ENCODE measurements at places on chromosomes 5 and 9.

GRCh38 chr5:125976421-125977000 lies 446.7 kb upstream of the GRAMD2B start:
- DNase-seq: no peak

DNA sequence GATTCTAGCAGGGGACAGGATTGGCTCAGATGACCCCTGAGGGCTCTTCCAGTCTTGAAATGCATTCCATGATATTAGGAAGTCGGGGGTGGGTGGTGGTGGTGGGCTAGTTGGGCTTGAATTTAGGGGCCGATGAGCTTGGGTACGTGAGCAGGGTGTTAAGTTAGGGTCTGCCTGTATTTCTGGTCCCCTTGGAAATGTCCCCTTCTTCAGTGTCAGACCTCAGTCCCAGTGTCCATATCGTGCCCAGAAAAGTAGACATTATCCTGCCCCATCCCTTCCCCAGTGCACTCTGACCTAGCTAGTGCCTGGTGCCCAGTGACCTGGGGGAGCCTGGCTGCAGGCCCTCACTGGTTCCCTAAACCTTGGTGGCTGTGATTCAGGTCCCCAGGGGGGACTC lies 2.9 kb upstream of the MYOZ3 start:
- DNase-seq: no peak

GRCh38 chr5:132457371-132458225 lies 33.0 kb downstream of the IRF1 start:
- peak; percentile 52 for DNase-seq

GRCh38 chr5:126430631-126431030 lies 7.4 kb downstream of the GRAMD2B start:
- no peak for DNase-seq

- DNase-seq: no peak
Measured at GRCh38 chr5:19855931-19856330, 132.1 kb downstream of the CDH18 start.

GRCh38 chr9:17905781-17906175 lies 326.9 kb downstream of the SH3GL2 start:
- no peak for DNase-seq

DNA sequence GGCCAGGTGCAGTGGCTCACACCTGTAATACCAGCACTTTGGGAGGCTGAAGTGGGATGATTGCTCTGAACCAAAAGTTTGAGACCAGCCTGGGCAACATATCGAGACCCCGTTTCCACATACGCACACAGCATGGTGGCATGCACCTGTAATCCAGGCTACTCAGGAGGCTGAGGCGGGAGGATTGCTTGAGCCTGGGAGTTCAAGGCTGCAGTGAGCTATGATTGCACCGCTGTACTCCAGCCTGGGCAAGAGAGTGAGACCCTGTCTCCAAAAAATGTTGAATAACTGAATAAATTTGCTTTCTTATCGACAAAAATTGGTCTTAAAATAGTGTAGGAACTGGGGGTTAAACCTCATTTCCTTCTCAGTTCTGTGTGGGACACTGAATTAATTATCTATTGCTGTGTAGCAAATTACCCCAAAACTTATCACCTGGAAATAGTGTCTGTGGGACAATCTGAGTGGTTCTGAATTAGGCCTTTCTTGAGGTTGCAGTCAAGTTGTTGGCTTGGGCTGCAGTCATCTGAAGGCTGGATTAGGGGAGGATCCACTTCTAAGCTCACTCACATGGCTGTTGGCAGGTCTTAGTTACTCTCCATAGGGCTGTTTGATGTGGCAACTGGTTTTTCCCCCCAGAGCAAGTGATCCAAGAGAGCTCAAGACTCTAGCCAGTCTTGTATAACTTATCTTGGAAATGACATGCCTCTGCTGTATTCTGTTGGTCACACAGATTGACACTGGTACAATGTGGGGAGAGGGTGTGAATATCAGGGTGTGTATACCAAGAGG lies 2.0 kb downstream of the SNX30 start:
- DNase-seq: no peak

DNA sequence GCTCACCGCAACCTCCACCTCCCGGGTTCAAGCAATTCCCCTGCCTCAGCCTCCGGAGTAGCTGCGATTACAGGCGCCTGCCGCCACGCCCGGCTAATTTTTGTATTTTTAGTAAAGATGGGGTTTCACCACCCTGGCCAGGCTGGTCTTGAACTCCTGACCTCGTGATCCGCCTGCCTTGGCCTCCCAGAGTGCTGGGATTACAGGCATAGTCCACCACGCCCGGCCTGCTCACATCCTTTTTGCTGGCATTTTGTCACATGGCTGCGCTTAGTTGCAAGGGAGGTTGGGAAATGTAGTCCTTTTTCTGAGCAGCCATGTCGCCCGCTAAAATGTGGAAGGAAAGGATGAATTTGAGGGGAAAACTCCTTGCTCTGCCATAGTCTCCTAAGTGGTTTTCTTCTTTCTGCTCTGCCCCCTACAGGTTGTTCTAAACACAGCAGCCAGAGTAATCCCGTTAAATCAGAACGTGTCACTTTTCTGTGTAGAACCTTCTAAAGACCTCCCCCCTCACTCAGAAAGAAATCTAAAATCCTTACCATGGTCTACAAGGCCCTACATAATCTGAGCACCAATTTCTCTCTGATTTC lies 57.8 kb upstream of the HSPA9 start:
- peak; percentile 73 for DNase-seq

- DNase-seq: no peak
Measured at GRCh38 chr5:61866930-61867329, 439.1 kb upstream of the KIF2A start.

GRCh38 chr5:1278656-1279442 lies 16.0 kb downstream of the TERT start:
- no peak for DNase-seq

DNA sequence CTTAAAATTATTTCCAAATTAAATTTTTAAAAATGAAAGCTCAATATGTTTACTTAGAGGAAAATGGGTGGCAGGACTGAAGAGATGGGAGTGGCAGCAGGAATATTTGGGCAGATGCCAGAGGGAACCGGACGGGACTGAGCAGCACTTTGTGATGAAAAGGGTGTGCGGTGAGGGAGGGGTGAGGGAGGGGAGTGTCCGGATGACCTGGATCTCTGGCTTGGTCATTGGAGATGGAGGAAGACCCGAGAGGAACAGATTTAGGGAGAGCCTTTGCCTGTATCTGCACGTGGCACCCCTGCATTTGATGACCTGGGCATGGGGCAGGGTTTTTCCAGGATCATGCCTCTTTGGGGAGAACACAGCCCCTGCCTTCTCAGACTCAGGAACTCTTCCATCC lies 201.1 kb upstream of the MVB12B start:
- peak; percentile 52 for DNase-seq

- DNase-seq: no peak
Measured at GRCh38 chr9:134600836-134601638, 40.6 kb upstream of the COL5A1 start.

DNA sequence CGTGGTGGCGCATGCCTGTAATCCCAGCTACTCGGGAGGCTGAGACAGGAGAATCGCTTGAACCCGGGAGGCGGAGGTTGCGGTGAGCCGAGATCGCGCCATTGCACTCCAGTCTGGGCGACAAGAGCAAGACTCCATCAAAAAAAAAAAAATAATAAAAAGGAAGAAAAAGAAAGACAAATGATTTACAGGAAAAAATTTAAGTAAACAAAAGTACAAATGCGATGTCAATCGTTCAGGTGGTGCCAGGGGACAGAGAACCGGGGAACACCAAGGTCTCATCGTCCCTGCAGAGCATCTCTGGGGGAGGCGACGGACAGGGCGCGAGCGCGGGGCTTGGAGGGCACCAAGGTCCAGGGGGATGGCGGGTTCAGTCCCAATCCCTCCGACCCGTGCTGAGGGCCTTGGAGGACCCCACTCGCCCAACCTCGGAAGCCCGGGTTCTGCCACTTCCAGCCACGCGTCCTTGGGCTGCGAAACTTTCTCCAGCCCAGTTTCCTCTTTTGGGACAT lies 607 bp upstream of the HNRNPAB start:
- no peak for DNase-seq

DNA sequence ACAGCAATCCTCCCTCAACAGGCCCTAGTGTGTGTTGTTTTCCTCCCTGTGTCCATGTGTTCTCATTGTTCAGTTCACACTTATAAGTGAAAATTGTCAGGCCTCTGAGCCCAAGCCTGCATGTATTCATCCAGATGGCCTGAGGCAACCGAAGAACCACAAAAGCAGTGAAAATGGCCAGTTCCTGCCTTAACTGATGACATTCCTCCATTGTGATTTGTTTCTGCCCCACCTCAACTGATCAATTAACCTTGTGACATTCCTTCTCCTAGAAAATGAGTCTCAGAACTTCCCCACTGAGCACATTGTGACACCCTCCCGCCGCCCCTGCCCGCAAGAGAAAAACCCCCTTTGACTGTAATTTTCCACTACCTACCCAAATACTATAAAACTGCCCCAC lies 17.4 kb upstream of the TRPC7 start:
- DNase-seq: no peak

DNA sequence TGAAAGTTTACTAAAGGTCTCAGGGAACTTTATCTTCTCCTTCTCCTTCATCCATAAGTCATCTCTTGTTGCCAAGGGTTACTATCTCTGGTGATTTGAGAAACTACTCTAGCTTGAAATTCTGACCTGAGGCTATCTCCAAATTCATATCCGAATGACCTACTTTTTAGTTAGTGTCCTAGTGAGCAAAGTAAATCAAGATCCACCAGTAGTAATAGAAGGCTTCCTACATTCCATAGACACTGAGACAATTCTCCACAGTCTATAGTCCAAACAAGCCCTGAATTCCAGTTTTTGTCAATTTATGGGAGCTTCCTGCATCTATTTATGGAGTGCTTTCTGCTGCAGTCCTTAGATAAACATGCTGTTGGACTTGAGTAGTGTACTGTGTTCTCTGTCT lies 5.0 kb downstream of the IL7R start:
- no peak for DNase-seq

- no peak for DNase-seq
Measured at GRCh38 chr5:128535251-128535650, 2.8 kb downstream of the FBN2 start.

- peak; percentile 84 for DNase-seq
Measured at GRCh38 chr9:126611592-126612325, 2.0 kb upstream of the LMX1B start.

DNA sequence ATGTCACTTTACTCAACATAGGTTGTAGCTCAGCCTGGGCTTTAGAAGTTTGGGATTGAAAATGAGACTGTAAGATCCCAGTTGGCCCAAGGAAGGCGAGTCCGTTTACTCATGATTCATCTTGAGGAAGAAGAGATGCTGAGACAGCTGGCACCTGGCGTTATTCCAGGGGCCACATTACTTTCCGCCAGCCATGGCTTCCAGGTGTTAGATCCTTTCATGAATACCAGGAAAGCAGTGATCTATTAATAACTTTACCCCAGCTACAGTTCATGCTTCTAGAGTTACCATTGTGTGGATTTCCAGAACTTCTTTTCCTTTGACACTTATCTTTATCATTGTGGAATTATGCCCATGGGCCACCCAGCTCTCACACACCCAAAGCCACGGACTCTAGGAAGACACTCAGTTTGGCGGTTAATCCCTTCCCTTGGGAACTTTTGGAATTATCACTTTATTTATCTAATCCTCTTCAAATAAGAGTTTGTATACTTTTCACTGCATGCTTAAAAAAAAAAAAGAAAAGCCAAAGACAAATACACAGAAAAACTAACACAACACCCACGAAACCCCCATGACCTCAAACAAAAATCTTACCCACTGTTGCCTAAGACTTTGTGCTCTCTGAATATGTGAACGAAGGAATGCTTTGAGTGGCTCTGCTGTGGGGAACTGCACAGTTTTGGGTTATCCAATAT lies 26.9 kb downstream of the RAI14 start:
- DNase-seq: no peak

DNA sequence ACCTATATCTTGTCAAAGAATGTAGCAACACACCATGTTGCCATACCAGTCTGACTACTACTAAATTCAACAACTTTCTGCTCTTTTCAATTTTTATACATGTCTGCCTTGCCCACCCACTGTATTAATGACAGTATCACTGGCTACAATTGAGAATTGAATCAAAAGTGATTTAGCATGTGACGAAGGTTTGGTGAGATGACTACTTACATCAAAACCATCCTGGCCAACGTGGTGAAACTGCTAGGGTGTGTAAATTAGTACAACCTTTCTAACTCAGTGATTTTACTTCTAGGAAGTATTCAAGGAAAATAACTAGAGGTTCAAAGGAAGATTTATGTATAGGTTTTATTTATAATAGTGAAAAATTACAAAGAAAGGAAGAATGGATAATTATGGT lies 109.8 kb downstream of the UNC13B start:
- DNase-seq: no peak

GRCh38 chr9:98020476-98021145 lies 35.9 kb upstream of the NANS start:
- no peak for DNase-seq

DNA sequence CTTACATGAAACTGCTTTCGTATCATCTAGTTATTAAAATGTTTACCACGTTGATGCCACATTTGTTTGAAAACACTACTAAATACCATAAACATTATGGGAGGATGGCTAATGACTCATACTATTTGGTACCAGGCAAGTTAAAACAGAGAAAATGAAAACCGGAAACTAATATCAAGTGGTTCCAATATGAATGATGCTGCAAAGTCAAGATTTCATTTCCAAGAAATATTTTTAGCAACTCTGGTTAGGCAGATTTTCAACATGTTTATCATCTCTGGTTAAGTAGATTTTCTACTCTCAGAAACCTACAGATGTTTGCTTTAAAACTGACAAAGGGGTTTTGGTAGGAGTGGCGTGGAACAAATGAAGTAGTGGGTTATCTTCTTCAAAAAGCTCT lies 4.9 kb upstream of the F2R start:
- no peak for DNase-seq

GRCh38 chr5:5494489-5495402 lies 72.3 kb downstream of the ICE1 start:
- peak; percentile 81 for DNase-seq

DNA sequence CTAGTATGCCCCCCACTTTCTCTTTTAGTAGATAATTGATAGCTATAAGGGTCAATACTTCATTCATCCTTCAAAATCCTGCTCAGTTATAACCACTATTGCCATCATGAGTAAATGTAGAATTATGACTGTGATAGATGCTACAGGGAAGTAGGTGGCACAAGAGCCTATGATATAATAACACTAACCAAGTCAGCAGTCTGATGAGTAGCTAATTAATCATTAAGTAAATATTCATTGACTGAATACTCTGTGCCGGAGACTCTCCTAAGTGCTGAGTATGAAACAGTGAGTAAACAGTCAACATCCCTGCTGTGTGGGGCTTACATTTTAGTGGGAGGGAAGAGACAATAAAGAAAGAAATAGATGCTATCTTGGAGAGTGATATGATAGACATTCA lies 430.3 kb upstream of the ZNF462 start:
- no peak for DNase-seq

- no peak for DNase-seq
Measured at GRCh38 chr5:79284846-79285245, 48.9 kb downstream of the JMY start.

- no peak for DNase-seq
Measured at GRCh38 chr5:171505473-171506043, 86.1 kb downstream of the FGF18 start.

- no peak for DNase-seq
Measured at GRCh38 chr9:130471411-130472183, 26.8 kb downstream of the ASS1 start.

All from sciatic nerve (tissue), 2 donors.